ENCODE measurements at places on chromosomes 7 and 10. TPM values are rescaled to one million over a fixed set of nuclear protein-coding genes. Genes with fewer than 3 reads are reported as not detected.

The C10orf143 gene
- 1.7 TPM for total RNA-seq

The PLCE1 gene
- 11.2 TPM for total RNA-seq

The RTKN2 gene
- total RNA-seq, result not detected

The PNLIPRP1 gene
- total RNA-seq, result not detected

The MLLT10 gene
- 18.7 TPM for total RNA-seq

The FIS1 gene
- 322 TPM for total RNA-seq

The DENND2A gene
- total RNA-seq, result 10.8 TPM

The TBX20 gene
- 83.9 TPM for total RNA-seq

The CDHR1 gene
- total RNA-seq, result 0.41 TPM

The PDZD7 gene
- 0.27 TPM for total RNA-seq

The IGF2BP3 gene
- total RNA-seq, result 0.38 TPM

The OR9A2 gene
- total RNA-seq, result not detected

The LFNG gene
- 5.2 TPM for total RNA-seq

The ZPBP gene
- total RNA-seq, result not detected

DNA sequence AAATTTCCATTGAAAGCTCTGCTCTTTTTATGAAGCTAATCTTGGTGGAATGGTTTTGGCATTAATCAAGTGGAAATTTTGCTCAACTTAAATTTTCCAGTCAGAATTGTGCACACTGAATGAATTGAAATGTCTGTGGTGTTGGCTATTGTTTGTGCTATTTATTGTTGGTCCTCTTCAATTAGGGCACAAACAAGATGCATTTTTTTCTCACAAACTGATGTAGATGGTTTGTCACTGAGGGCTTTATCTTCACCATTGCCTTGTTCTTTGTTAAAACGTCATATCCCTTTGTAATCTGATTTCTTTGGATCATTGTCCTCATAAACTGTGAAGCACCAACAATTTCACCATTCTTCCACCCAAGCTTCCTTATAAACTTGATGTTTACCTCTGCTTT is 152.1 kb upstream of the RHOBTB1 start:
- DNase-seq, result no peak

- no peak for DNase-seq
Measured at GRCh38 chr7:14092331-14092730, 102.9 kb upstream of the ETV1 start.

DNA sequence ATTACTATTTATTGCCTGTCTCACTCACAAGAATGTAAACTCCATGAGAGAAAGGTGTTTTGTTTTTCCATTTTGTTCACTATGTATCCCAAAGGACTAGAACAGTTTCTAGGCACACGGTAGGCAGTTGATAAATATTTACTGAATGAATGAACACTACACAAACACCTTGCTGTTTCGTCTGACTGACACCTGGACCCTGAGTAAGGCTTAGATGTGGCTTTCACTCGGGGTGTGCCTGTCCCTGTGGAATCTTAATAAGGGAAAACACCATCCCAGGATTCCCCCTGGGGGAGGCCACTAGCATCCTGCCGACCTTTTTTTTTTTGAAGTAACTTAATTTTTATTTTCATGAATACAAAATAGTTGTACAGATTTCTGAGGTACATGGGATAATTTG is 66.6 kb upstream of the STEAP1B start:
- no peak for DNase-seq

- DNase-seq, result no peak
Measured at GRCh38 chr10:23201837-23202236, 9.7 kb downstream of the PTF1A start.

DNA sequence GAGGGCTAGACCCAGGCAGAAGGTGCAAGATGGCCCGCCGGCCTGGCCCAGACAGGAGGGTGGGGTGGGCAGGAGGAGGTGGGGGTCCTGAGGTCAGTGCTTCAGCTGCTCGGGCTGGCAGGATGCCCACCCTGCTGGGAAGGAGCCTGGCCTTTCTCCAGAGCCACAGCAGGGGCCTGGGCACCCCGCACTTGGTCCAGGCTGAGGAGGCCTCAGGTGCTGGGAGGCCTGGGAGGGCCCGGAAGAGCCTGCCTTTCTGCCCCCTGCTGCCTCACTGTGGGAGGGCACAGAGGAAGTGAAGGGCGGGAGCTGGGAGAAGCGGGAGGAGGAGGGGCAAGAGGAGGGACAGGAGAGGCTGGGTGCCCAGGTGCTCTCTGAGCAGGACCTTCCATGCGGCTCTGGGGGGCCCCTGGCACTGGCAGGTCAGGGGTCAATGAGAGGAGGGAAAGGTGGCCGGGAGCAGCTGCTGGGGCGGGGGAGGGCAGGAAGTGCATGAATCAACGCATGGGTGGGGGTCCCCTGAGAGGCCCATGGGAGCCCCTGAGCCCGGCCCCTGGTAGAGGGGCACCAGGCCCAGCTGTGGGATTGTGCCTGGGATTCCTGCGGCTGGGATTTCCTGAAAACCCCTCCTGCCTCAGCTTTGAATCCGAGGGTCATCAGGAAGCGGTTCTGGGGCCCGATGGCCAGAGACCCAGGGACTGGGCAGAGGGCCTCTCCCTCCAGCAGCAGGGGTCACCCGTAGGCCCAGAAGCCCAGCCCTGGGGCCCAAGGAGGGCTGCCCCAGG is 49.9 kb downstream of the PWWP2B start:
- no peak for DNase-seq

- peak; percentile 38 for DNase-seq
Measured at GRCh38 chr7:141071260-141071854, 2.5 kb upstream of the TMEM178B start.

DNA sequence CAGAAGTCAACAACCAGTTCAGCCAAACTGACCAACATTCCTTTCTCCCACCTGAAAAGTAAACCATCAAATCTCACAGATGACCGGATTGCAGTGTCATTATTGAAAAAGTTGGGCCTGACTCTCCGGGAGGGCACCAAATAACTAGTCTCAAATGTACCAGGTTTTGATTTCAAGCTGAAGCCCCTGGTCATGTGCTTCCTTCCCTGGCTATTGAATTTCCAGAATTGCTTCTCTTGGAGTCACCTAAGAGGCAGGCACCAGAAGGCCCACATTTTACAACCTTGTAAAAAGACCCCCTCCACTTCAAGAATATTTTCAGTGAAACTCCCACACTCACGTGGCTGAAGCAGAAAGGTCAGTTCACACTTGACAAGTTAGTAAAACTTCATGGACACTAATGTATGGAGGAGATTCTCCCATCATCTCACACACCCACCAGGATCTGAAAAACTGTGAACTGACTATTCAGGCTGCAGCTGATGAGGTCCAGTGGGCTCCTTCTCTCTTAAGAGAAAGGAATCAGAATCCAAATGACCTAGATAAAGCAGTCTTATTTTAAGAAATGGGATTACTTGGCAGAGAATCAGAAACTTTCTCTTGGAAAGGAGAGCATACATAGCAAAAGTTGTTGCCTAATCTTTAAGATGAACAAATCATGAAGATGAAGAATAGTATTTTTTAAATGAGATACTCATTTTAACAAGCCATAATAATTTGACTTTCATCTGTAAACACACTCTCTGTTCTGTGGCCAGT is 53.6 kb downstream of the DLD start:
- no peak for DNase-seq

GRCh38 chr10:49275896-49276295 is 23.1 kb upstream of the C10orf71 start:
- no peak for DNase-seq

DNA sequence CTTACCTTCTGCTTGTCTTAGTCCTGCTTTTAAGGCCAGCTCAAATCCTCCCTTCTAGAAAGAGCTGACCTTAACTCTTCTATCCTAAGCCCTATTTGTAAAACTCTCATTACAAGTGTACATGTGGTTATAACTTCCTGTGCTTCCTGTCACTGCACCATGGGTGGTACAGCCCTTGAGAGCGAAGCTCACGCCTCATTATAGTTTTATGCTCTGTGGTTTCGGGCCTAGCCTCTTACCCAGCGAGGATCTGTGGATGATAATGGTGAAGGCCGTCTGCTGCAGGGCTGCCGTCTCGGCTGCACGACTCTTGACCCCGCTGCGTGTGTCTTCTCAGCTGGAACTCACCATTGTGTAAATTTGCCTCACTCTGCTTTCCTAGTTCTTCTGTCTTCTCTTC is 74.6 kb downstream of the CUL1 start:
- DNase-seq, result no peak

GRCh38 chr7:110841840-110842545 is 248.9 kb upstream of the LRRN3 start:
- no peak for DNase-seq

GRCh38 chr7:83456413-83456812 is 192.5 kb downstream of the SEMA3E start:
- no peak for DNase-seq

GRCh38 chr7:110889335-110889734 is 201.6 kb upstream of the LRRN3 start:
- no peak for DNase-seq

DNA sequence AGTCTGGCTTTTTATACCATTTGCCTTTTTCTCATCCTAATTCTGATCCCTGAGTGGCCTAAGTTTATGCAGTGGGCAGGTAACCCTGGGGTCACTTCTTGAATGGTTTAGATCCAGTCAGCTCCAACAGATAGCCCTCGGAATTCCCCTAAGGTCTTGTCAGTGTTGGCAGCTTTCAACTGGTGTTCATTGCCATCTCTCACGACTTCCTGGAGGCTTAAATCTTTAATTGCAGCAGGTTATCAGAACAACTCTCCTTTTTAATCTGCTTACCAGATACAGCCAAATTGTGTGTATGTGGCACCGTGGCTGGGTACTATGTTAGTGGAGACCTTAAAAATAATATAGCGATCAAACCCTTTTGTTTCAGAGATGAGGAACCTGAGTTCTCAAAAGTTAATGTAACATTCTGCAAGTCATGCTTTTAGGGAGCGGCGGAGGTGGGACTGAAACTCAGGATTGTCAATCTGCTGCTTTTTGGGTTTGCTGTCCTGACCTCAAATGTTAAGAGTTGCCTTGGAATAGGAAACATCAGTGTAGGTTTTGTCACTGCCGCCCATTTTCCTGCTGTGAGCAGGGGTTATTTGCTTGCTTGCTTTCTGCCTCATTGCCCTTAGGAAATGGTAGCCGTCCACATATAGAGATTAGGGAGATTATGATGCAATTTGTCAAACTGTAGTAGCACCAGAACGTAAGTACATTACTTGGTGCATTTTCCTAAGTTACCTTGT is 818 bp downstream of the DLD start:
- DNase-seq, result no peak

DNA sequence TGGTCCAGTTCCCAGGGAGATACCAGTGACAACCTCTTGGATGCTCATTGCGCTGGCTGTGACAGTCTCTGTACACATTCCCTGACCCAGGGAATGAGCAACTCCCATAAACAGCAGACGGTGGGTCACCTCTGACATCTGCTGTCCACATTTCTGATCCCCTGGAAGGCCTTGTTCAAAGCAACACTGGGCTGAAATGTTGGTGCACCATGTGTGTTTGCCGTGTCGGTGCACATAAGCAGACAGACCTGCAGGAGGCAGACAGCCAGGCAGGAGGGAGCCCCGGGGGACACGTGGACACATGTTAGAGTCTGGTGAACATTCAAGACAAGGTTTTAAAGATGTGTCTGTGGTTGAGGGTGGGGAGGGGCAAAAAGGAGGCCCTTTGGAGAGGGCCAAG is 254.9 kb downstream of the PLXNA4 start:
- DNase-seq, result no peak

- no peak for DNase-seq
Measured at GRCh38 chr10:45375716-45376231, 1.8 kb downstream of the ALOX5 start.

DNA sequence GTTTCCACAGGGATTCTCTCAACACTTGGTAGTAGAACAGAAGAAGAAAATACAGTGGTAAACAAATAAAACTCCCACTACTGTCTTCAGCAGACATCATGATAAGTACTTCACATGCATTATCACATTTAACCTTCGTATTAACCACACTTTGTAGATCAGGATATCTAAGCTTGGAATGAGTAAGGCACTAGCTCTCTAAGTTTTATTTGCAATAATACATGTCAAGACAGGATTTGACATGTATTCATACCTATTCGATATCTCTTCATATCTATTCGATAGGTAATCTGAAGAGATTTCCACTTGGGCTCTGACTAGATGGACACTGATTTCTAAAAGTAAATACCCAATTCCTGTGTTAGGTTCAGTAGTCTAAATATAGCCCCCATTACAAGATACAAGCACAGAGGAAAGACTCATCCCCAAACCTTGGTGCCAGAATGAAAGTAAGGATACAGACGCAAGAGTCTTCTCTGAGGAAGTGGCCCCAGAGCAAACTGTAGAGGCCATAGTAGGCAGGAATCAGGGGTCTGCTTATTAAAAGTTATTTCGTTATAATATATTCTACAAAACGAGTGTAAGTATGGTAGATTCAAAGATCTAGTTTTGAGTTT is 58.4 kb downstream of the FOXP2 start:
- no peak for DNase-seq

DNA sequence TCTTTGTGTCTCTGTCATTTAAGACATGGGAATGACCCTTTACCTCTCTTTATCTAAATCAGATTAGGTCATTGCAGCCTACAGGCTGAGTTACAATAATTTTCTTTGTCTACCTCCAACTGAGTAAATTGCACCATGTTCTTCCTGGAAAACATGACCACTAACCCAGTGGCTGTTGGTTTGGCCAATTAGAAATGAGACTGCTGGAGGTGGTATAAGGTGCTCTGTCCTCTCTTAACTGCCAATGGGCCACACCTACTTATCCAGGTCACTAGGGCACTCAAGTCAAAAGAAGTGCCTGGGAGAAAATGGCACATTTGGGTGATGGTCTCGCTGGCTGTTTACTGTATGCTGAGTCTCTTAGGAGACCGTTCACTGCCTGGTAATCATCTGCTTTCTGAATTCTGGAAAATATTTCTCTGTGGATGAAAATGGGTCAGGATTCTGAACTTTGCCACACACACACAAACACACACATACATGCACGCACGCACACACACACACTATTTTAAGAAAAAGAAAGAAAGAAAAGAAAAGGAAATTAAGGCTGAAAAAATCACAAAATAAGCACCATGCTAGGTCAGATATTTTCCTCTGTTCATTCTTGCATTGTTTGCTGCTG is 16.4 kb downstream of the STAMBPL1 start:
- DNase-seq, result no peak

- no peak for DNase-seq
Measured at GRCh38 chr10:30043476-30044270, 15.7 kb downstream of the JCAD start.

GRCh38 chr7:103866919-103867318 is 122.5 kb downstream of the RELN start:
- no peak for DNase-seq

GRCh38 chr7:107322015-107322414 is 147.8 kb upstream of the GPR22 start:
- no peak for DNase-seq
